SJCRH30 (cell line): ENCODE measurements at places on chromosomes 3 and 15. TPM values are rescaled to one million over a fixed set of nuclear protein-coding genes. Genes with fewer than 3 reads are reported as not detected.

FOXB1 gene
- 0.51 and 0.76 TPM in 2 replicates for total RNA-seq

WDR5B gene
- total RNA-seq, result 4.6 and 5.6 TPM in 2 replicates

RLBP1 gene
- not detected in 2 replicates for total RNA-seq

DZIP1L gene
- total RNA-seq, result 11.0 and 19.7 TPM in 2 replicates

NEDD4 gene
- 23.4 and 26.0 TPM in 2 replicates for total RNA-seq

HDC gene
- not detected in 2 replicates for total RNA-seq

FANCI gene
- total RNA-seq, result 110 and 135 TPM in 2 replicates

LTK gene
- 4.7 and 4.9 TPM in 2 replicates for total RNA-seq

RASGRP1 gene
- 1.4 and 1.9 TPM in 2 replicates for total RNA-seq

CCDC9B gene
- total RNA-seq, result 2.4 and 3.2 TPM in 2 replicates

TBC1D23 gene
- total RNA-seq, result 49.2 and 52.3 TPM in 2 replicates

ACAN gene
- not detected in 2 replicates for total RNA-seq

GRCh38 chr3:141392897-141393734 lies 24.8 kb downstream of the ZBTB38 start:
- DNase-seq, result peak; percentile 64

DNA sequence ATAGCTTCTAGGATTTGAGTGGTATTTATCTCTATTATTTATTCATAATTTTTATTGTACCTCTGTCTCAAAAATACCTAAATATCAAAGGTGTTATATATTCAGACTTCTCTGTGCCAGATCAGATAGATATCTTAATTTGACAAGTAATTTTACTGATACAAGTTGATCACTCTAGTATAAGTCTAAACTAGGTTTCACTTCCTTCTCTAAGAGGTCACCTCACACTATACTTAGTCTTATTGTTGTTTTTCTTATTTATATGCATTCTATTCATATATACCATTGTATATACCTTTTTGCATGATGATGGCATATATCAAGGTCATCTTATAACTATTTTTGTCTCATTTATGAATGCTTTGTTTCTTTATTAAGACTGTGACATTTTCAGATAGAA lies 26.4 kb upstream of the HGD start:
- no peak for DNase-seq

- DNase-seq, result no peak
Measured at GRCh38 chr15:99669250-99669649, 64.0 kb downstream of the LYSMD4 start.

GRCh38 chr3:125108833-125109535 lies 53.2 kb upstream of the HEG1 start:
- DNase-seq, result no peak

- no peak for DNase-seq
Measured at GRCh38 chr3:192372616-192373015, 354.7 kb downstream of the FGF12 start.

- no peak for DNase-seq
Measured at GRCh38 chr15:93076217-93076616, 12.8 kb downstream of the RGMA start.

DNA sequence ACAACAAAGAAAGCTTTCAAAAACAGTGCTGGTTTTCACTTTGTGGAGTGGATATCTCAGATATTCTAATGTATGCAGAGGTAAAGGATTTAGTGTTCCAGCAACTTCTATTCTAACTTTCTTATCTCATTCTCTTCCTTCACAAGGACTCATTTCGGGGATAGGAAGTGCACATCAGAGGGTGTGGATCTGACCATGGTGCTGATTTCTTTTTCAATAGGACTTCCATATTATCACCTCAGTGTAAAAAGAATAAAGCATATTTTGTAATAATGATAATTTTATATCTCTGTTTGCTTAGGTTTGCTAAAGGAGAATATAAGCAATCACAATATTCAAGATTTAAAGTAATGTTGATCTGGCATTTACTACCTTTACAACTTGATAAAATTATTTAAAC lies 12.5 kb upstream of the CADM2 start:
- DNase-seq, result peak; percentile 6

DNA sequence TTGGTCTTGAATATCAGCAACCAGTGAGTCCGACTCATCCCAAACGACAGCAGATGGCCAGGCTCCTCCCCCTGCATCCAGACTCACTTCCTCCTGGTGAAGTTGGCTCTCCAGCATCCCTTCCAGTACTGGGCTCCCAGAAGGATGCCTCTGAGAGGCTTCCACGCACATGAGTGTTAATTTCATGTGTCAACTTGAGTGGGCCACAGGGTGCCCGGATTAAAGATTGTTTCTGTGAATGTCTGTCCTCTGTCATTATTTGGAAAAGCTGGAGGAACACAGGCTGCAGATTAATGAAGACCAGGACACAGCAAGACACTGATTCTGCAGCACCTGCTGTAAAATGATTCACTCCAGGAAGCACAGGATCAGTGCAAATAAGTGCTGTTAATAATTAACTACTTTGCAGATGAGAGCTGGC lies 99.8 kb downstream of the ATP10A start:
- peak; percentile 54 for DNase-seq

DNA sequence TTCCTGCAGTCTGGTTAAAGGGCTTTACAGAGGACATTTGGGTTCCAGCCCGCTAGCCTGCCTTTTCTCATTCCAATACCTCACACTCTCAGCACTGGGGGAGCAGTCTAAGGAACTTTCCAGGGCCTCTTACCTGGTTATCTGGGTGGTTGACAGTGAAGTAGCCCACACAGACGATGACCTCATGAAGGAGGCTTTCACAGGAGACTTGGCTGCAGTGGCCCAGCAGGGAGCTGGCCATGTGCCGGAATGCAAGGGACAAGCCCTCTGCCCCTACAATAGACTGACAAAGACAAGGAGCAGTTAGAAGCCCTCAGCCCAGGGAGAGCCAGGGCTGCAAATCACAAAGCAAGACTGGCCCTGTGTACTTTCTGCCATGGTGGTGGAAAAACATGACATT lies 39.5 kb downstream of the ISL2 start:
- DNase-seq, result no peak

DNA sequence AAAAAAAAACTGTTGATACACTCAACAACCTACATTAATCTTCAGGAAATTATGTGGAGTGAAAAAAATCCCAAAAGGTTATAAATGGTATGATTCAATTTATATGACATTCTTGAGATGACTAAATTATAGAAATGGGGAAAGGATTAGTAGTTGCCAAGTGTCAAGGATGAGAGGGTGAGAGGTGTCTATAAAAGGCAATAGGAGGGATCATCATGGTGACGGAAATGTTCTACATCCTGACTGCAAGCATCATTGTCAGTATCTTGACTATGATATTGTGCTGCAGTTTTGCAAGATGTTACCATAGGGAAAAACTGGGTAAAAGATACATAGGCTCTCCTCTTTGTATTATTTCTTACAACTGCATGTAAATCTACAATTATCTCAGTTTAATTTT lies 125.6 kb downstream of the FRMD5 start:
- DNase-seq, result no peak

- DNase-seq, result no peak
Measured at GRCh38 chr15:40875991-40876730, 2.1 kb upstream of the RHOV start.

- DNase-seq, result no peak
Measured at GRCh38 chr3:123282461-123282860, 80.7 kb downstream of the SEC22A start.

DNA sequence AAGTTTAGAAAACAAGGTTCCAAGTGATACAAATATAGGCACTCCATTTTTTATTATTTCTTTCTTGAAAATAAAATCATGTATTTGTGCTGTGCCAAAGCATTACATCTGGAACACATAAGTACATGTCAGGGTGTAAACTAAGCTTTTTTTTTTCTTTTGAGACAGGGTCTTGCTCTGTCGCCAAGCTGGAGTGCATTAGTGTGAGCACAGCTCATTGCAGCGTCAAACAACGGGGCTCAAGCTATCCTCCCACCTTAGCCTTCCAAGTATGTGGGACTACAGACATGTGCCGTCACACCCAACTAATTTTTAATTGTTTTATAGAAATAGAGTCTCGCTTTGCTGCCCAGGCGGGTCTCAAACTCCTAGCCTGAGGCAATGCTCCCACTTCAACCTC lies 9.0 kb downstream of the SPATA12 start:
- no peak for DNase-seq

DNA sequence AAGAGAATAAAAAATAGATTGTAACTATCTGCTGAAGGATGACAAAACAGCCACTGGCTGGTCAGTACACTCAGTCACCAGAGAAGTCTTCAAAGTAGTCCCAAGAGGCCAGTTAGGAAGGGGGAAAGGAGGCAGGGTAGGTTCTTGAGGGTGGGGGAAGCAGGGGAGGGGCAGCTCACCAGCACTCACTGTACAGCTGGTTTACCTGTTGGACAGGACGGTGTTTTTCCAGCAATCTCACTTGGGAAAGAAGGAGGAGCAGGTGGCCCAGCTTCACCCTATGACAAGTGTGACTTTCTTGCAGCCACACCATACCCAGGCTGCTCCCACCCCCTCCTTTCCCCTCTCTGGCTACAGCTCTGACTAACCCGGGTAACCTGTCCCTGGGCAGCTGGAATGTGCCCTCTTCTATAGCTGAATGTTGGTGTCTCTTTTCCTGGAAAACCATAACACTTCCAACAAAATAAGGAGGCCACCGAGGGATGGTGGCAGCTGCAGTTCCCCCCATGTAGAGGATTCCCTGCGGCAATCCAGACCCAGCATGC lies 203.4 kb upstream of the NSMCE3 start:
- DNase-seq, result no peak

GRCh38 chr15:38886315-38887163 lies 321.9 kb upstream of the RASGRP1 start:
- DNase-seq, result no peak

DNA sequence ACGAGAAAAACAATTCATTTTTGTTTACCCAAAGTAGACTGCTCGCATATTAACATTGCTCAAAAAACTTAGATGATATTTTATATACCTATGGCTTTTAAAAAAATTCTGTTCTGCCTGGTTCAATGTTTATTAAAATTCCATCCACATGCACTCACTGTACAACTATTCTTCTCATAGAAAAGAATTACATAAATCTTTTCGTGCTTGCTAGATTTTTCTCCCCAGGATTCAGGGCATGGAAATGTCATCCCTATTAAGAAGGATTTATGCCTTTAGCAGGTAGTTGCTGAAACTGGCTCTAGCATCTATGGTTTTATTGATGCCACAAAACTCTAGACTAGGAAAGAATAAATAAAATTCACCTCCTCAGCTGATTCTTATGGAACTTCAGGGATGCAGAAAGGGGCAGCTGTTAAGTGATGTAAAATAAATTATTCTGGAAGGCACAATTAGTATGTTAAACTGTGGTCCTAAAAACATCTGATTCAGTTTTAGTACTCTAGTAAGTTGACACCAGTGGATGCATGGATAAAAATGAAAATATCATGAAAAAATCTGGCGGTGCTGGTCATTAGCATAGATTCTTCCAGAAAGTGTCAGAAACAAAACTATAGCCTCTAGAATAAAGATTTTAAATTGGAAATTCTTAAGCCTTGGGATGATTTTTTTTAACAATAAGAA lies 41.6 kb downstream of the AAGAB start:
- no peak for DNase-seq

- DNase-seq, result no peak
Measured at GRCh38 chr3:47542471-47543173, 29.1 kb upstream of the ELP6 start.

- peak; percentile 24 for DNase-seq
Measured at GRCh38 chr15:31472636-31473384, 146.2 kb downstream of the KLF13 start.

DNA sequence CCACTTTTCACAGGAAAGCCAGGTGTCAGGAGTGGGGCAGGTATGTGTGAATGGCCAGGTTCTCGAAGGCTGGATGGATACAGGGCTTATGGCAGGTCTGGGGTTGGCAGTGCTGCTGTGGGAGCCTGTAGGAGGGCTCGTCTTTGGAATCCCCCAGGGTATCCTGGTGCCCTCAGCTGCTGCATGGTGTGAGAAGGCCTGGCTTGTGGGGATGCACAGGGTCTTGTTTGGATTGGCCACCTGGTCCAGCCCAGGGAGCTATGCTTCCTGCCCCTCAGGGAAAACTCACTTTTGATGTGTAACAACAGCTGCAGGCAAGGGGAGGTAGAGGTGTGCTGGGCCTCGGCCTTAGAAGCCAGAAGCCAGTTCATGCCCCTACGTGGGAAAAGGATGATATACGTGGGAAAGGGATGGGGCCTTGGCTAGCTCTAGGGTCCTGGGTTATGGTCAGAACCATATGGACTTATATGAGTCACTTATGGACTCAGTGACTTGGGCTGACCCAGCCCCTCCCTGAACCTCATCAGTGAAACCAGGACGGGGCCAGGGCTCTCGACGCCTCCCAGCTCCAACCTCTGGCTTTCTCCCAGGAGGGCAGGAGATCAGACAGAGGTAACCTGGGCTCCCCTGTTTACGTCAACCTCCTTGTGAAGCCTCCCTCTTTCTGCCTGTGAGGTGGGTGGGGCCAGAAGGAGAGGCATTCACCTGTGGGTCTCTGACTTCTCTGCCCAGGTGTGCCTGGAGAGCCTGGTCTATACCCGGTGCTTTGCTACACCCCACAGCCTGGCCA lies 37.8 kb upstream of the CSPG4 start:
- peak; percentile 86 for DNase-seq

DNA sequence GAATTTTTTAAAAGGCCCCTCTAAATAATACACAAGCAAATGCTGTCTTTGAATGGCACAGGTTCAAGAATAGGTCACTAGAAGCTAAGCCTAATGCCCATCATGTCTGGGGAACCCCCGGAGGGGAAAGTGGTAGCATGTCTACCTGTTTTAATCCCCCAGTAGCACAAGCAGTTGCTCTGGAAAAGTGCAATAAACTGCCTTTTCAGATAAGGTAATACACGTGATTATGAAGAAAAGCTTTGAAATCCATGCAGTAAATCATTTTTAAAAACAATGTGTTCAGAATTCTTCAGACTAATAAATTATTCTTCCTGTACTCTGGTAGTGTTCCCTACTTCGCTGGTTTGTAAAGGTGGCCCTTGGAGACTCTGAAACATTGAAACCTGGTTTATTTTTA lies 922.2 kb downstream of the ROBO1 start:
- no peak for DNase-seq
